ENCODE measurements at places on chromosomes 6 and 20. TPM values are rescaled to one million over a fixed set of nuclear protein-coding genes. Genes with fewer than 3 reads are reported as not detected.

Gene RIPPLY2
- not detected for total RNA-seq

Gene OPRL1
- 0.50 TPM for total RNA-seq

Gene RIPOR2
- 5.4 TPM for total RNA-seq

Gene HSPA12B
- total RNA-seq, result 19.3 TPM

Gene OTOR
- not detected for total RNA-seq

- H3K27ac ChIP-seq, result no peak overlapping the region
- no peaks in the 10 kb centered on the region for H3K4me1 ChIP-seq
- no peak overlapping the region for H3K4me3 ChIP-seq
- no peaks in the 10 kb centered on the region for H3K27me3 ChIP-seq
- no peaks in the 10 kb centered on the region for H3K36me3 ChIP-seq
These were observed 15.0 kb downstream of the SLC2A10 start for GRCh38 chr20:46724343-46724959.

Gene BTN1A1
- not detected for total RNA-seq

DNA sequence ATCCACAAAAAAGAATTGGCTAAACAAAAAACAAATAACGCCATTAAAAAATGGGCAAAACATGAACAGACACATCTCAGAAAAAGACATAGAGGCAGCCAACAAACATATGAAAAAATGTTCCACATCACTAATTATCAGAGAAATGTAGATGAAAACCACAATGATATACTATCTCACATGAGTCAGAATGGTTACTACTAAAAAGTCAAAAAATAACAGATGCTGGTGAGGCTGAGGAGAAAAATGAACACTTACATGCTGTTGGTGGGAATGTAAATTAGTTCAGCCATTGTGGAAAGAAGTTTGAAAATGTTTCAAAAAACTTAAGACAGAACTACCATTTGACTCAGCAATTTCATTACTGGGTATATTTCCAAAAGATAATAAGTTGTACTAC lies 430.1 kb upstream of the JAG1 start:
- no peaks in the 10 kb centered on the region for H3K27me3 ChIP-seq
- H3K4me3 ChIP-seq, result no peak overlapping the region
- no peaks in the 10 kb centered on the region for H3K36me3 ChIP-seq
- H3K4me1 ChIP-seq, result peaks cover 5% of the 10 kb centered on the region

GRCh38 chr6:79159846-79160245 lies 74.6 kb downstream of the HMGN3 start:
- ATAC-seq, result no peak
- no peaks in the 10 kb centered on the region for H3K27me3 ChIP-seq
- H3K36me3 ChIP-seq, result no peaks in the 10 kb centered on the region
- no peaks in the 10 kb centered on the region for H3K4me1 ChIP-seq
- H3K4me3 ChIP-seq, result no peak overlapping the region

- no peak overlapping the region for H3K27ac ChIP-seq
- no peaks in the 10 kb centered on the region for H3K36me3 ChIP-seq
- no peaks in the 10 kb centered on the region for H3K27me3 ChIP-seq
- ATAC-seq, result no peak
- peaks cover 4% of the 10 kb centered on the region for H3K4me1 ChIP-seq
- H3K4me3 ChIP-seq, result no peak overlapping the region
These were observed 266.8 kb upstream of the PLN start for GRCh38 chr6:118281291-118281690.

Gene SMOC2
- 45.8 TPM for total RNA-seq

Gene CDH4
- total RNA-seq, result under 0.01 TPM

- no peak overlapping the region for H3K4me3 ChIP-seq
- no peaks in the 10 kb centered on the region for H3K27me3 ChIP-seq
- H3K27ac ChIP-seq, result no peak overlapping the region
- H3K36me3 ChIP-seq, result no peaks in the 10 kb centered on the region
- no peaks in the 10 kb centered on the region for H3K4me1 ChIP-seq
These were observed 955.4 kb upstream of the ADGRB3 start for GRCh38 chr6:67679566-67680296.

DNA sequence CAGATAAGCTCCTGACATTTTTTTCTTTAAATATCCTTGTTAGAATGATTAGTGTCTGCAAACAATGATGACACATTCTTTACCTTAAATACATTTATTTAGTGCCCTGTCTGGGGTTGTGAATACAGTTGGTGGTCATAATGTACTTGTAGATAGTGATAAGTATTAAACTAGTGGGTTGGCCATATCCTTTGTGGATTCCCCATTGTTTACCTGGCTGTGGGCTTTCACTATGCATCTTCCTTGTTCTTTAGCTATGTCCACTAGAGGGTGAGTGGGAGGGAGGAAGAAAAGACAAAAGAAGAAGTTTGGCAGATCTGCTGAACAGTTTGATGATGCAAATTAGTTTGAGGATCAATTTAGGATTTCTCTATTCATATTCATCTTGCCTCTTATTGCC lies 15.7 kb downstream of the HS3ST5 start:
- no peaks in the 10 kb centered on the region for H3K27me3 ChIP-seq
- no peak overlapping the region for H3K4me3 ChIP-seq
- no peak for ATAC-seq
- H3K4me1 ChIP-seq, result no peaks in the 10 kb centered on the region

Measured in gastroesophageal sphincter (tissue), 4 donors.